ENCODE measurements at places on chromosomes 7 and 10.

DNA sequence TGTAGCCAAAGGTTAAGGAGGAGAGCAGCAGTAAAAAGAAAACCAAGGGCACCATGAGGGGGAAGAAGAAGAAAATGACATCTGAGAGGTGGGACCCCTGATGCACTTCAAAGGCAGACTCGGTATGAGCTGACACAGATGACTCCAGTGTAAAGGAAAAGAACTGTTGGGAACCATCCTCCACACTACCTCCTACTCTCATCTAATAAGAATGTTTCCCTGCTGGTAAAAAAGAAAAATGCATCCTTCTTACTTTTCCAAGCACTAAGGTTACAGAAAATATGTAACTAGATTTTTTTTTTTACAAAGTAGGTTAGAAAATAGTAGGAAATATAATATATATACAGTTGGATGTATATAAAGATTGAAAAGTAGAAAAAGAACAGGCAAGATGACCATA, 16.9 kb downstream of the TAS2R41 start:
- DNase-seq: no peak

DNA sequence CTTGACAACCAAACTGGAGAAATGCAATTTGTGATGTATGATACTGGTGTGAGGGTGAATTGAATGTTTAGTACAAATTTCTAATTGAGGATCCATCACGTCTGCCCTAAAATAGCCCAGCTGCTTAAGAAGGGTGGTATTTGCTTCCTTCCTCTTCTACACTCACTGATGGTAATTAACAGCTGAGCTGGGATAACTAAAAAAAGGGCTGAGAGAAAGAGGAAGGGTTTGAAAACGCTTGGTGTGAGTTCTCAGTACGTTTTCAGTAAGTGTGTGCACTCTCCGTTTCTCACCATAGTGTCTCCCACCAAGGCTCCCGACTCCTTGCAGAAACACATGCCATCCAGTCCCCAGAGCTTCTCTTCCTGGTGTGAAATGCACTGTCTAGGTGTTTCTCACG, 54.3 kb downstream of the MAP3K8 start:
- no peak for DNase-seq

- no peak for DNase-seq
These were observed 68.9 kb downstream of the ARID5B start for GRCh38 chr10:61970182-61971002.

- DNase-seq: no peak
These were observed 250.5 kb downstream of the RAB11FIP2 start for GRCh38 chr10:117796130-117796745.

GRCh38 chr10:8640301-8640700, 585.8 kb downstream of the GATA3 start:
- DNase-seq: no peak

GRCh38 chr7:38858259-38858884, 50.6 kb downstream of the VPS41 start:
- DNase-seq: no peak

- DNase-seq: no peak
These were observed 22.1 kb downstream of the ARMC10 start for GRCh38 chr7:103097041-103097440.

GRCh38 chr7:80087051-80087770, 47.4 kb upstream of the GNAI1 start:
- DNase-seq: no peak

GRCh38 chr10:100350914-100351485, 4.0 kb downstream of the SCD start:
- no peak for DNase-seq

GRCh38 chr10:37240223-37240622, 114.8 kb downstream of the ANKRD30A start:
- DNase-seq: no peak

DNA sequence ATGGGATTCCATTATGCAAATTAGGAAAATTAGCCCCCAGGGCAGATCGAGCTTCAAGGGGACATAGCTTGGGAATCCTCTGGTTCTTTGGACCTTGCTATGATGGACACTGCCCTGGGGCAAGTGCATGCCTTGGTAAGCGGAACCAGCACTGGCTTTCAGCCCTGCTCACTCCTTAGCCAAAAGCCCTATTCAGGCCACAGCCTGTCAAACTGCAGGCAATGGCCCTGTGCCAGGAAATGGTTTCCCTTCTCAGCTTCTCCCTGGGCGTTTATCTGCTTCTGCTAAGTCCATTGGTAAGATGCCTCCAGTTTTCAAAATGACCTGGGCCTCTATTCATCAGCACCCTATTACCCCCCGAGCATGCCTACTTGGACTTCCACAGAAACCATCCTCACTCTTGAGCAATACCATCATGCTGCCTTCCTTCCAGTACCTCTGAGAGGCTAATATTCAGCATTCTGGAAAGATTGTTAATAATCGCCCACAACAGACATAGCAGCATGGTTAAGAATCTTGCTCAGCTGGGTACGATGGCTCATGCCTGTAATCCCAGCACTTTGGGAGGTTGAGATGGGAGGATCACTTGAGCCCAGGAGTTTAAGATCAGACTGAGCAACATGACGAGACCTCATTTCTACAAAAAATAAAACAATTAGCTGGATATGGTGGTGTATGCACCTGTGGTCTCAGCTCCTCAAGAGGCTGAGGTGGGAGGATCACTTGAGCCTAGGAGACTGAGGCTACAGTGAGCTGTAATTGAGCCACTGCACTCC, 918.6 kb upstream of the AUTS2 start:
- no peak for DNase-seq

GRCh38 chr7:99308461-99309074, 17.1 kb upstream of the ARPC1A start:
- peak; percentile 68 for DNase-seq

DNA sequence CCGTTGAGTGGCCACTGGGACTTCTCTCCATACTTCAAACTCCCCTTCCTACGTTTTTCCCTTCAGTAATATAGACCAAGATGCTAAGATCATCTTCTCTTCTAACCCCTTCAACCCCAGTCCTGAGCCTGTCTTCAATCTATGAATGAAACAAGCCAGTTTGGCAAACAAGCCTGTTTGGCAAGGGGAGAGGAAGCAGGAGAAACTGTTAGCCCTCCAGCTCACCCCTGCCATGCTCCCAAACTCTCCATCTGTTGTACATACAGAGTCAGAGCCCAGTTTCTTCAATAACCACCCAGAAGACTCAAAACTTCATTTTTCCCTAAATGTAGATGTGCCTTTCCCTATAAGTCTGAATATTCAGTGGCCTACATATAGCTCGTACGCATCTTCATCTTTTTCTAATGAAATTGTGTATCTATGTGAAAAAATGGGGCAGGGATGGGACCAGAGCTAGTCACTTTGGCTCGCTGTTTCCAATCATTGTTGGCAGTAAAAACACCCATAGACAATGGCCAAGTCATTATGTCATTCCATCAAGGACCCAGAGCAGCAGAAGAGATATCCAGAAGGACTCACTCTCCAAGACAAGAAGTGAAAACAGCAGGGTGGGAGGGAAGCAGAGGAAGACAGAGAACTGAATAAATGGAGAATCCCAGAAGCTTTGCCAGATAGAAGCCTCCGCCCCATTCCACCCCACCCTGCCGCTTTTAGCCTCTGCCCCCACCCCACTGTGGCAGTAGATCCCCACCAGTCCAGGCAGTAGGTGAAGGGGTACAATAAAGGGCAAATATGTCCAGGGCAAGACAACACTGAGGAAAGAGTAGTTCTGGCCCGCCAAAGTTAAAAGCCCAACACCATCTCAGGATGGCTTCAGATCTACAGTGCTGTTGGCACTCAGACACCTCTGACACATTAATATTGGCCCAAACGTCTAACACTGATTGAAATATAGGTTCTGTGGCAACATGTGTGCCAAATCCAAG, 87.3 kb downstream of the DOCK4 start:
- no peak for DNase-seq

DNA sequence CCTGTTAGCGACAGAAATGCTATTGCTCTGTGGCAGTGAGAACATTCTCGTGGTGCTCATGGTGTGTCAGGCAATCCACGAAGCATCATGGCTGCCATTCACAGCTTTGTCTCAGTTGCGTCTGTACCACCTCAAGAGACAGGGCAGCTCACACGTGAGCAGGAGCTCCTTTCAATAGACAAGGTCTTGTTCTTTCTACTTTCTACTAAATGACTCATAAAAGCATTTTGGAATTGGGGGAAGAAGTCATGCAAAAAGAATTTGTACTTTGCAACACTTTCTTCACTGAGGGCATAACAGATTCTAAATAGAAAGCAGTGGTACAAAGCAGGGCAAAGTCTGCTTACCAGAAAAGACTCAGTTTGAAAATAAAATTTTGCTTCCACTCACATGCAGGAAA, 638.5 kb downstream of the PHTF2 start:
- DNase-seq: no peak

DNA sequence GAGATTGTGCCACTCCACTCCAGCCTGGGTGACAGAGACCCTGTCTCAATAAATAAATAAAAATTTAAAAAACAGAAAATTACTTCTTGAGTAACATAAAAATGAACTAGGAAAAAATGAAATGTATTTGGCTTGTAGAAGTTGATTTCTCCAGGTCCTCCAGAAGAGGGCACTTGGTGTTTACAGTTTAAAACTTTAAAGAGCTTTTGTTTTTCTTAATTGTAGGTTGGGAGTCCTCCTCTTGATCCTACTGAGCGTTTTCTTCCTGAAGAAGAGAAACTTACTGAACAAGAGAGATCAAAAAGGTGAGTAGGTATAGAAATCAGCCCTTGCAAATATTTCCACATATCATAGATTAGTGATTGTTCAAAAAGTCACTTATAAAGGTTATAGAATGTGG, 16.2 kb downstream of the KIFBP start:
- DNase-seq: no peak

DNA sequence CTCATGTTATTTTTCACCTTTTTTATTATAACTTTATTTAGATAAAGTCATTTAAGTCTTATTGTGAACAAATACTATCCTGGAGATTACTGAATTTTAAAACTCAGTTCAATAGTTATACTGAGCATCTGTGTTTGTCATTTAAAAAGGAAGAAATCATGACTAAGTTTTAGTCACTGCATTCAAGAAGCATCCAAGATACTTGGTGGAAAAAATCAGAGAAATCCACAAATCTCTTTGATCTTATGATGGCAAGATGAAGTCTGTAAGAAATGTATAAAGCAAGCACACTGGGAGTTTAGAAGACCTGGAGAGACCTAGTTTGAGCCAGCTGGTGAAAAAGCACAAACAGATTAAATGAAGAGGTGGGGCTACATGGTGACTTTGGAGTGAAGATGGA, 529.8 kb upstream of the IGFBP3 start:
- no peak for DNase-seq

DNA sequence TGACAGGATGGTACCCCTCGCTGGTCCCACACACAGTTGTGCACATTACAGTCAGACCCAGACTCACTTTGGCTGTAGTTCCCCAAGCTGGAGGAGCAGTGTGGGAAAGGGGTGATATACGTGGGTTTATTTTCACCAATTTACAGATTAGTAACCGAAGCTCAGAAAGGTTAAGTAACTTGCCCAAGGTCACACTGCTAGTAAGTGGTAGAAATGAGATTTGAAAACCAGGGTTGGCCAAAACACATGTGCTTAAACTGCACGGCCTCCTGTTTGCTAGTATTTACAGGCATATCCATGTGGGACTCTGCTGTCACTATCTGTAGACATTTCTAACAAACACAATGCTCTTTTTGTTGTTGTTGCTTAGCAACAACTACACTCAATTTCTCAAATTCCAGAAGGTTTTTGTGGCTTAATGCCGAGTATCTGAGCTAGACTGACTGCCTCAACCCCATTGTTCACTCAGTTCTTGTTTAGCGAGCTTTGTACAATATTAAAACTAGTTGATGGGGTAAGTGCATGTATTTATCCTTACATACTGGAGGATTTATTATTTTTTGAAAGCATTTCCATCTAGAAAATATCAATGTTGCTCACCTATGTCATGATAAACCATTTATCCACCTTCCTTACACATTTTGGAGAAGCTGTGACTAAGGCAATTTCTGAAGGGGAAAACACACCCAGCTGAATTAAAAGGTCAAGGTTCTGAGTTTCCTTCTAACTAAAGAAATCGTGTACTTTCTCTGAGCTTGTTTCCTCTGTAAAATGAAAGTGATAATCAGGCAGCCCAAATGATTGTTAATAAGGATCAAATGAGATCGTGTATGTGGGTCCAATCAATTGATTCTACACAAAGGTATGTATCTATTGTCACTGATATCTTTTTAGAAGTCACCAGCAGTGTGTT, 5.3 kb upstream of the TMEM139 start:
- DNase-seq: no peak

DNA sequence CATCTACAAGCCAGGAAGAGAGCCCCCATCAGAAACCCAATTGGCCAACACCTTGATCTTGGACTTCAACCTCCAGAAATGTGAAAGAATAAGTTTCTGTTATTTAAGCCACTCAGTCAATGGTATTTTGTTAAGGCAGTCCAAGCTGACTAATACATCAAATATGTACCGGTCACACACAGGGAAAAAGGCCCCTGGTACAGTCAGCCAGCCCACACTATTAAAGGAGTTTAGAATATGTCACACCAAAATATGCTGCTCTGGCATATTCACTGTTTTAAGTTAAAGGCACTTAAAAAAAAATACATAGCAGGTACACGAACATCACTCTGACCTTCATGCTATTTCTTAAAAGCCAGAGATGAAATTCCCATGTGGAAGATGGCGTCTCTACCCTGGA, 15.2 kb upstream of the CDCA7L start:
- DNase-seq: no peak

DNA sequence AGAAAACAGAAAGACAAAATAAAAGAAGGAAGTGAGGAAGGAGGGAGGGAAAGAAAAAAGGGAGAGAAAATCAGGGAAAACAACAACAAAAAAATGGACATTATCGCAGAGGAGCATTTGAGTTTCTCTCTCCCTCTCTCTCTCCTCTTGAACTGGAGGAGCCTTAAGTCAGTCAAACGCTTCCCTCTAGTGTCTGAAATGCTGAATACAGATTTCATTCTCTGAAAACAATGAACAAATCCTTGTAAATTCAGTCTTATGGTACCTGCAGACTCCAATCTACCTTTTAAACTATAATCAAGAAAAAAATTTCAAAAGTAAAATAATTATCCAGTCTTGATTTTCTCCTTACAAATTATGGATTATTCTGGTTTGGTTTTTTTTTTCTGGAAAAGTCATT, 89.2 kb upstream of the PFKP start:
- no peak for DNase-seq

GRCh38 chr10:15719049-15719898, 448 bp downstream of the ITGA8 start:
- DNase-seq: no peak

DNA sequence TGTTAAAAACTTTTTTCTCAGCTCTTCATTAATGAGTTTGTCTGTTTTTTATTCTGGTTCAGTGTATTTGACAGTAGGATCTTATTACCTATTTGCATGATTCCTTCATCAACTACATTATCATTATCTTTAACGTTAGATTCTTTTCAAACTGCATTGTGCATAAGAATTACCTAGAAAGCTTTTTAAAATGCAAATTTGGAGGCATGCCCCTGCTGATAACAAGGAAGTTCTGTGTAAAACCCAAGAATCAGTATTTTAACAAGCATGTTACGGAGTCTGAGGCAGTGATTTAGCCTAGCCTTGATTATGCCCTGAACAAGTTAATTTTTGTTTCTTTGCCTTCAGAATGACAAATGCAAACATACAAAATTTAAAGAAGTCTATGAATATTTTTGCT, 14.2 kb downstream of the AHR start:
- DNase-seq: no peak

- DNase-seq: no peak
These were observed at the start of gene CYP2C19 for GRCh38 chr10:94762393-94762792. TSS of gene CYP2C19 (plus strand) at chr10:94762681. CDS start at chr10:94762706, 25 bp downstream.

All from NK-92 treated with Interleukin-12 subunit alpha and Interleukin-12 subunit beta, amount 100 ng/mL, for 24 hours (cell line).